ENCODE measurements at places on chromosomes 1 and 21. TPM values are rescaled to one million over a fixed set of nuclear protein-coding genes. Genes with fewer than 3 reads are reported as not detected.

CA6 gene
- total RNA-seq, result not detected

MMEL1 gene
- not detected for total RNA-seq

RAB7B gene
- total RNA-seq, result 1.3 TPM

CRP gene
- total RNA-seq, result not detected

COL18A1 gene
- total RNA-seq, result 34.7 TPM

DNA sequence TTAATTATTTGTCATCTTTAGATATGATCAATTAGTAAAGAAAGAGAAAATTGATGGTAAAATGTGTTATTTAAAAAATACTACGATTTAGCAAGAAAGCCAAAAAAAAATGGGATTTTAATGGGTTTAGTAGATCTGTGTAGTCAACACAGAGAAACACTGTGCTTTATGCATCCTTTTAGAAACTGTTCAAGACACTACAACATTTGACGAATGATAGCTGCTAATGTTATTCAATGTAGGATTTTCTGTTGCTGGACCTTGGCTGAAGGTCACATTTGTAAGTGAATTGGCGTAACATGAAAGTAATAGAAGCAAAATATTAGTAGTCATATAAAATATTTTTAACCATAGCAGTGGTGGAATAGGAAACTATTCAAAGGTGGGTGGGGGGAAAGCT is 1293.9 kb downstream of the NCAM2 start:
- DNase-seq, result no peak

- no peak for DNase-seq
Observed at GRCh38 chr21:31476263-31477022, 132.4 kb upstream of the TIAM1 start.

GRCh38 chr1:93394514-93394913 is 48.8 kb downstream of the DR1 start:
- DNase-seq, result no peak

DNA sequence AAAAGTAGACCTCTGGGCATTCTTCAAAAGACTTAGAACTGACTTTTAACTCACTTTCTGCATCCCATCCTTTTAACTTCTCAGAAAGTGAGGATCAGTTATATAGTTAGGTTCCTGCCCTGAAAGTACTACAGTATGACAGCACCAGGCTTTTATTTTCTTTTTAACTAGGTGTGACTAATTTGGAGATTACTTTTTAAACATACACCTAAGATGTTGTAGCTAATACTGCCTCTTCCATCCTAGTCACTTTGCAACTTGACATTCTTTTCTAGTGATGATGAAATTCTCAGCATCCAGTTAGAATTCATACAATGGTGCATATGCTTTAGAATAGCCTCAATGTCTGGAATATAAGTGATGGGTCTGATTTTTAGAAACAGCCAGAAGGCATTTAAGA is 24.6 kb downstream of the RUNX1 start:
- no peak for DNase-seq

DNA sequence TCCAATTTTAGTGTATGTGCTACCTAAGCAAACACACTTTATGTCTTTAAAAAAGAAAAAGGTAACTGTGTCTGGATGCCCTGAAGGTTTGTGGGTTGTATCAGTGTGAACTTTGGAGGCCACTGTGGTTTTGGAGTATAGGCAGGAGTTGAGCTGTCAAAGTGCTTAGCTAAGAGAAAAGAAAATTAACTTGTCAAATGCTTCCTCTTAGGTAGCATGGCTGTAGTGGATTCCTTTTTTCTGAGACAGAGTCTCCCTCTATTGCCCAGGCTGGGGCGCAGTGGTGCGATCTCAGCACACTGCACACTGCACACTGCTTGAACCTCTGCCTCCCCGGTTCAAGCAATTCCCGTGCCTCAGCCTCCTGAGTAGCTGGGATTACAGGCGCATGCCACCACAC is 11.2 kb upstream of the SLC41A1 start:
- DNase-seq, result no peak

- no peak for DNase-seq
Observed at GRCh38 chr1:202831906-202832305, 21.2 kb downstream of the PCAT6 start.

- peak; percentile 90 for DNase-seq
Observed at GRCh38 chr1:45583666-45584350, at the start of gene NASP. Gene NASP (plus strand): TSS chr1:45584041. CDS start chr1:45584147, 106 bp downstream.

- DNase-seq, result no peak
Observed at GRCh38 chr1:245475961-245476516, 321.3 kb downstream of the KIF26B start.

DNA sequence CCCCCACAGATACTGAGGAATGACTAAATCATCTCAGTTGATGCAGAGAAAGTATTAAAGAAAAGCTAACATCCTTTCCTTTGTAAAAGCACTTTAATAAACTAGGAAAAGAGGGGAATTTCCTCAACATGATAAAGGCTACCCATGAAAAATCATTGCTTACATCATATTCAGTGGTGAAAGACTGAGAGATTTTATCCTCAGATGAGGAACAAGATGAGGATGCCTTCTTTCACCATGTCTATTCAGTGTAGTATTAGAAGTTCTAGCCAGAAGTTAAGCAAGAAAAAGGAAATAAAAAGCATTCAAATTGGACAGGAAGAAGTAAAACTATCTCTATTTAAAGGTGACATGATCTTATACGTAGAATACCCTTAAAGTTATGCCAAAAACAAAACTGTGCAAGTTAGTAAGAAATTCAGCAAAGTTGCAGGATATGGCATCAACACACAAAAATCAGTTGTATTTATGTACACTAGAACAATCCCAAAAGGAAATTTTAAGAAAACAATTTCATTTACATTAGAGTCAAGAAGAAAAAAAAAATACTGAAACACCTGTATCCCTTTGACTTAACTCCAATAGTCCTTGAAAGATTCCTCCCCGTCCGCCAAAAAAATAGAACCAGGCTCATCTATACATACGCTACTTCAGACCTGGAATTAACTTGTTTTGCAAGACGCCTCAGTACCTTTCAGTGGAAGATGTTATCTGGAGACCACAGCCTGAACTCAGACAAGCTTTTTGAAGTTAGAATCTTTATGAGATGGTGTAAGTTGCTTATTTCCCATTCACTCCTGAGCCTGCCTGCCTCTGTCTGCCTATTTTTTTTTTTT is 17.5 kb downstream of the ZMYM4 start:
- no peak for DNase-seq

DNA sequence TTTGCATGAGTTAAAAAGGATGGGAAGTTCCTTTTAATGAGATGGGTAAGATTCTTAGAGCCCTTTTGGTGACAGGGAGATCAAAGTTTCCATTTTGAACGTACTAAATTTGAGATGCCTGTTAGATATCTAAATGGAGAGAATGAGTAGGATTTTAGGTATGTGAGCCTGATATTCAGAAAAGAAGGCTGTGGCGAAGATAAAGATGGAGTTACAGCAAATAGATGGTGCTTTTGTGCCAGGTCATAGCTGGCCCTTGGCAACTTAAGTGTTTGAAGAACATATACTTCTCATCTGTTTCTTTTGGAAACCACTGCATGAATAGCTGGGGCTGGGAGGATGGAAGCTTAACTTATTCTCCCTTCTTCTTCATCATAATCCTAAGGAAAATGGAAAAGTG is 282.5 kb downstream of the PTBP2 start:
- DNase-seq, result no peak

DNA sequence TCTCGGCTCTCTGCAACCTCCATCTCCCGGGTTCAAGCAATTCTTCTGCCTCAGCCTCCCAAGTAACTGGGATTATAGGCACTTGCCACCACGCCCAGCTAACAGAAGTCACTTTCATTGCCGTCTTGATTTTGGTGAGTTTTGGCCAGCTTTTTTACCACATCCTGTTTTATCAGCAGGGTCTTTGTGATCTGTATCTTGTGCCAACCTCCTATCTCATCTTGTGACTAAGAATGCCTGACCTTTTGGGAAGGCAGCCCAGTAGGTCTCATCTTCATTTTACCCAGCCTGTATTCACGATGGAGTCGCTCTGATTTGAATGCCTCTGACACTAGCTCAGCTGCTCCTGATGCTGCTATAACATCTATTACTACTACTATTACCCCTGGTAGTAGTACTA is 46.8 kb upstream of the BARHL2 start:
- no peak for DNase-seq

GRCh38 chr1:17118268-17118667 is 983 bp downstream of the PADI2 start:
- DNase-seq, result no peak

DNA sequence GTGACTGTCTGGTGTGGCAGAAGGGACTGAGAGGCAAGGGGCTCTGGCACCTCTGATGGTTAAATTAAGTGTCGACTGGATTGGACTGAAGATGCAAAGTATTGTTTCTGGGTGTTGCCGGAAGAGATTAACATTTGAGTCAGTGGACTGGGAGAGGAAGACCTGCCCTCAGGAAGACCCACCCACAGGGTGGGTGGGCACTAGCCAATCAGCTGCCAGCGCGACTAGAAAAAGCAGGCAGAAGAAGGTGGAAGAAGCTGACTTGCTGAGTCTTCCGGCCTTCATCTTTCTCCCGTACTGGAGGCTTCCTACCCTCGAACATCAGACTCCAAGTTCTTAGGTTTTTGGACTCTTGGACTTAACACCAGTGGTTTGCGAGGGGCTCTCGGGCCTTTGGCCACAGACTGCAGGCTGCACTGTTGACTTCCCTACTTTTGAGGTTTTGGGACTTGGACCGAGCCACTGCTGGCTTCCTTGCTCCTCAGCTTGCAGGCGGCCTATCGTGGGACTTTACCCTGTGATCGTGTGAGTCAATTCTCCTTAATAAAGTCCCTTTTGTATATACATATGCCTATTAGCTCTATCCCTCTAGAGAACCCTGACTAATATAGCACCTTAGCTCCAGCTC is 79.6 kb downstream of the KAZN start:
- DNase-seq, result no peak
